ENCODE measurements at places on chromosomes 7 and 10. TPM values are rescaled to one million over a fixed set of nuclear protein-coding genes. Genes with fewer than 3 reads are reported as not detected.

GRCh38 chr7:133638857-133639256, 386.0 kb downstream of the EXOC4 start:
- DNase-seq = no peak

GIMAP7 gene
- not detected for total RNA-seq

- no peak for DNase-seq
Observed at GRCh38 chr7:134440067-134440466, 18.8 kb downstream of the AKR1B1 start.

AKR1D1 gene
- total RNA-seq = not detected

ADAM22 gene
- 0.19 TPM for total RNA-seq

GRCh38 chr7:151146761-151147160, 20.7 kb downstream of the GBX1 start:
- DNase-seq = no peak

ANKRD22 gene
- 0.38 TPM for total RNA-seq

DNA sequence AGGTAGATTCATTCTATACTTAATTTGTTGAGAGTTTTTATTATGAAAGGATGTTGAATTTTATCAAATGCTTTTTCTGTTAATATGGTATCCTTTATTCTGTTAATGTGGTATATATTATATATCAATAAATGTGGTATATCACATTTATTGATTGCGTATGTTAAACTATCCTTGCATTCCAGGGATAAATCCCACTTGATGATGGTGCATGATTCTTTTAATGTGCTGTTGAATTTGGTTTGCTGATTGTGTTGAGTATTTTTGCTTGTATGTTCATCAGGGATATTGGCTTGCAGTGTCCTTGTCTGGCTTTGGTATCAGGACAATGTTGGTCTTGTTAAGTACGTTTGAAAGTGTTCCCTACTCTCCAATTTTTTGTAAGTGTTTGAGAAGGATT, 11.9 kb downstream of the LRMDA start:
- DNase-seq = no peak

- DNase-seq = no peak
Observed at GRCh38 chr7:103114576-103115008, 34.3 kb downstream of the NAPEPLD start.

DNA sequence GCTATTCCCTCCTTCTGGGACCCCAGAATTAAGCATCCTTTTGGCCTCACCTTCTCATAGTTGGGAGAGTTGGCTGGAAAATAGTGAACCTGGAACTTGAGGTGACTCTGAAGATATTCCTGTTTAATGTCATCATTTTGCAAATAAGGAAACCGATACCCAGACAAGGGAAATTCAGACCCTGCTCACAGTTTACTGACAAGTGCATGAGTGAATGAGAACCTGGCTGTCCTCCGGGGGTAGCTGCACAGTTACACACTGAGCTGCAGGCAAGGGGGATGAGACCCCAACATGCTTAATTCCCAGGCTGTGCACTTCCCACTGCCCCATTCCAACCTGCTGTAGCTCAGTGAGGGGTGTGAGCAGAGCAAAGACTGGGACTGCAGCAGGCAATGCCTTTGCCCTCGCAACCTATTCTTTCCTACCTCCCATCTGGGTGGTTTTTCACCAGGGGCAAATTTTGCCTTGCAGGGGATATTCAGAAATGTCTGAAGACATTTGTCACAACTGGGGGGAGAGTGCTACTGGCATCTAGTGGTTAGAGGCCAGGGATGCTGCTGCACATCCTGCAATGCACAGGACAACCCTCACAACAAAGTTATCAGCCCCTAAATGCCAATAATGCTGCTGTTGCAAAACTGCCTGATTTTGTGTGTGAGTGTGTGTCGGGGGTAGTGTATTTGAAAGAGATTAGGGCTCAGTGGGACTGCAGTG, 136.2 kb downstream of the SORCS3 start:
- no peak for DNase-seq

GRCh38 chr10:114033566-114033965, 10.1 kb upstream of the ADRB1 start:
- DNase-seq = no peak

Data from LHCN-M2 (cell line).